ENCODE measurements at places on chromosomes 12 and 14.

- DNase-seq, result no peak
These were observed 11.0 kb downstream of the BDKRB2 start for GRCh38 chr14:96215452-96216244.

GRCh38 chr14:94532447-94532846, 23.2 kb upstream of the SERPINA12 start:
- DNase-seq, result no peak

- no peak for DNase-seq
These were observed 108.5 kb downstream of the ANO6 start for GRCh38 chr12:45324391-45324790.

DNA sequence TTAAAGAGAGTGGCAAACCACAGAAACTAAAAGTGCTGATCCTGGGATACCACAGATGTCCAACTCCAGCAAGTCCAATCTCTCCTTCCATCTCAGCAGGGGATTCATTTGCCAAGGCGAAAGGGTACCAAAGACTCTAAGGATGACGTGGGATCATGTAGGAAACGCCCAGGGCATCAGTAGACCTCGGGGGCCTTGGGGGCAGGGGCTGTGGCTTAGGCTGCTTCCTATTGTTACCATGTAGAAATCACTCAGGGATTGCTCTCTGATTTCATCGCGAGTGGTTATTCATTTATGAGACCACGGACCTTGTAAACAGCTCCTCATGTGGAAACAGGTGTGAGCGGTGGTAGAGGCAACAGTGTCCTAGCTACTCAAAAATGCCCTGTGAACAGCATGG, 149.3 kb upstream of the FKBP4 start:
- no peak for DNase-seq

GRCh38 chr14:91429385-91429784, 11.8 kb upstream of the CCDC88C start:
- DNase-seq, result no peak

GRCh38 chr14:50109342-50109741, 7.0 kb downstream of the VCPKMT start:
- DNase-seq, result no peak

DNA sequence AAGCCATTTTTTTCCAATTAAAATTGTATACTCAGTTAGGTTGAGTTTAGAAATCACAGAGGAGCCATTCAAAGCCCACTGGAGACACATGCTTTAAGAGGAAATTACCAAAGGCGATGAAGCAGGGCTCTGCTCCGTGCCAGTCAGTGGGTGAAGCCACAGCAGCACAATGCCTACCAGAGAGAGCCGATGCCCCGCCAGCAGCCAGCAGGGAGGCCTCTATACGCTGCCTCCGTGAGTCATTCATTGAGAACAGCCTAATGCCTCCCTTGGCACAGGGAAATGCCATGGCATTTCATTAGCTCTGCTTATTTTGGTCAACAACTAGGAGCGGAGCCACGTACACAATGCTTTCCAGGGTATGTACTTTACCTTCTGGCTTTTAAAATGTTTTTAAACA, 197.8 kb upstream of the FRMD6 start:
- no peak for DNase-seq

GRCh38 chr12:93889516-93890212, 212.5 kb downstream of the CRADD start:
- no peak for DNase-seq

DNA sequence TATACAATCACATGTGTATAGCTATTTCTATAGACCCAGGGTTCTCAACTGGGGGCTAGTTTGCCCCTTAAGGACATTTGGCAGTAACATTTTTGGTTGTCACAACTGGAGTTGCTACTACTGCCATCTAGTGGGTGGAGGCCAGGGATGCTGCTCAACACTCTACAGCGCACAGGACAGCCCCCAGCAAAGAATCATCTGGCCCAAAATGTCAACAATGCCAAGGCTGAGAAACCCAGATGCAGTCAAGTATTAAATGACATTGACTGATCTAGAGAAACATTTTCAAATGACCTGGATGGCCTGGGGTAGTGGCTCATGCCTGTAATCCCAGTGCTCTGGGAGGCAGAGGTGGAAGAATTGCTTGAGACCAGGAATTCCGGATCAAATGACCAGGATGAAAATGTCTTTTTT, 5.8 kb downstream of the WSB2 start:
- DNase-seq, result peak; percentile 21

- no peak for DNase-seq
These were observed 1.8 kb downstream of the KIF26A start for GRCh38 chr14:104140213-104140462.

GRCh38 chr12:95577820-95578219, 26.5 kb upstream of the USP44 start:
- no peak for DNase-seq

- no peak for DNase-seq
These were observed 61.2 kb upstream of the OTOGL start for GRCh38 chr12:80038062-80038560.

- DNase-seq, result no peak
These were observed 239.3 kb downstream of the TRHDE start for GRCh38 chr12:72511498-72511897.

- DNase-seq, result no peak
These were observed 18.0 kb downstream of the LRRC74A start for GRCh38 chr14:76844223-76844622.

GRCh38 chr14:43540948-43541347, 966.1 kb downstream of the FSCB start:
- DNase-seq, result no peak

DNA sequence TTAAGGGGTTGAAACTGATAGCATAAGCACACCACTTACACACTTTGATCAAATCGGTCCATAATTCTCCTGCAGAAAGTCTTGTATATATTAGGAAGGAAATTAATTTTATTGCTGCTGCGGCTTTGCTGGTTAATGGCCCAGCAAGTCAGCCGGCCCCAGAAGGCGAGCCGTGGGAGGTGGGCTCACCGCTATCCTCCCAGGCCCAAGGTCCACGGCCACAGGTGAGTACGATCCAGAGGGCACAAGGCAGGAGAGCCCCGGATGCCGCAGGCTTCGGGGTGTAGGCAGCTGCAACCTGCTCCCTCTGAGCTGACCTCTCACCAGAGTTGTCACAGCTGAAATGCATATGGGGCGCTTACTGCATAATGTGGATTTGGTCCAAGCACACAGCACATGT, 165.7 kb downstream of the TBX5 start:
- DNase-seq, result no peak

- no peak for DNase-seq
These were observed 15.1 kb downstream of the CHD4 start for GRCh38 chr12:6592087-6592486.
